Activated CD4-positive, alpha-beta T cell treated with anti-CD3 and anti-CD28 coated beads for 36 hours (primary cell): ENCODE measurements at places on chromosomes 5 and 9. TPM values are rescaled to one million over a fixed set of nuclear protein-coding genes. Genes with fewer than 3 reads are reported as not detected.

DNA sequence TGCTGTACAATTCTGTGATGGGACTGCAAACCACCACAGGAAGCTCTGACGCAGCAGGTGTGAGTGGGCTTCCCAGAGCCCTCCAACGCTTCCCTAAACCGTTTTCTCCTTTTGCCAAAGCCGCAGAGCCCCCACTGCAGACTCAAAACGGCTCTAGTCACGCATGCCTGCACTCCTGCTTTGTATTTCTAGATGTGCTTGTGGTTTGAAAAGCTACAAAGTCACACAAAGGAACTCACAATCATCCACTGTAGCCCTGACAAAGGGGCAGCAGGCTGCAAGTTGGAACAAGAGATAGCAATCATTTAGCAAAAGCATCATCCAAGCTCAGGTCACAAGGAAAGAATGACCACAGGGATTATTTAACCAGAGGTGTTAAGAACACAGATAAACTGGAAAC, 79.3 kb downstream of the PTPN3 start:
- peak; percentile 27 for DNase-seq

DNA sequence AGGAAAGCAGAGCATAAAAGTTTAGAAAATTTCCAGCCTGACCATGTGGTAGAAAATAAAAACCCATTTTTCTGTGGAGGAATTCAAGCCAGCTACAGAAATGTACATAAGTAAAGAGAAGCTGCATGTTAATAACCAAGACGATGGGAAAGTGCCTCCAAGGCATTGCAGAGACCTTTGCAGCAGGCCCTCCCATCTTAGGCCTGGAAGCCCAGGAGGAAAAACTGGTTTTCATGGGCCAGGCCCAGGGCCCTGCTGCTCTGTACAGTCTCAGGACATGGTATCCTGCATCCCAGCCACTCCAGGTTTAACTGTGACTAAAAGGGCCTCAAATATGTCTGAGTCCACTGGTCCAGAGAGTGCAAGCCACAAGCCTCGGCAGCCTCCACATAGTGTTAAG, 754.8 kb upstream of the RIOK2 start:
- DNase-seq = no peak

Gene SLC46A2
- total RNA-seq = not detected

Gene INSL6
- not detected for total RNA-seq

- DNase-seq = no peak
Observed at GRCh38 chr5:80198399-80198798, 57.4 kb downstream of the SERINC5 start.

DNA sequence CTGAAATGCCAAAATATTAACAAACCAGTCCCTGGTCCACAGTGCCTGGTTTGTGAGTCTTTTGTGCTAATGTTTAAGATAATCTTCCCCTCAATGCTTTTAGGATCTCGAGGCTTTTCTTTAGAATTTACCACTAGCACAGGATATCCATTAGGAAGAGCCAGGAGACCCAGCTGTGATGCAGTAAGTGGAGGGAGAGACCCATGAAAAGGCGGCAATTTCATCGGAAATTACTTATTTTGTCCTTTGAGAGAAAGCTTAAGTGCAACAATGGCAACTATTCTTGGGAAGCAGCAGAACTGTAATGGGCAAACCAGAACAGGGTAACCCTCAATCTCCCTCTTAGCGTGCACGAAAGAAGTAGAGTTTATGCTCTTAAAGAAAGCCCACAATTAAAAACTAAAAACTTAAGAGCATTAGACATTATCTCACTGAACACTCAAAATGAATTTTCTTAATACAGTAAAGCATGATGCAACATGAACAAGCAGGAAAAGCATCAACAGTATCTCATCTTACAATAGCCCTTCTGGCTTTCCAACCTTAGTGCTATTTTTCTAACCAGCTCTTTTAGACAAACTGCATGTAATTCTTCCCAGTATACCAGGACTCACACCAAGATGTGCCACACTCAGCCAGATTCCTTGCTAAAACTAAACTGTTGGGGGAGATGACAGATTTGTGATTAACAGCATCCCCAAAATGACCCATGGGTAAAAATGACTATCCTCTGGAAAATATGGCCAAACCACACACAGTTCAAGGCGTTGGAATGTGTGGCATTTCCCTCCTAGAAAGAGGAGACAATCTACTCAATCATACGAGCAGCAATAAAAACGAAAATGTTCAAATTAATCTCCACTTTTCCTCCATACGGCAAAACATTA, 36.4 kb downstream of the PWWP2A start:
- no peak for DNase-seq

Gene DBH
- total RNA-seq = not detected

GRCh38 chr9:133682818-133683585, 46.8 kb downstream of the DBH start:
- DNase-seq = no peak

Gene PNPLA7
- total RNA-seq = 3.1 TPM

- no peak for DNase-seq
Observed at GRCh38 chr5:35087991-35088390, 40.2 kb upstream of the AGXT2 start.

- DNase-seq = no peak
Observed at GRCh38 chr5:175610898-175611297, 47.0 kb upstream of the HRH2 start.

Gene PGM5
- not detected for total RNA-seq

- no peak for DNase-seq
Observed at GRCh38 chr9:116267021-116267420, 113.4 kb downstream of the PAPPA start.

Gene NLN
- total RNA-seq = 30.9 TPM

Gene SNCB
- total RNA-seq = 0.46 TPM

GRCh38 chr9:26756881-26757280, 135.7 kb downstream of the CAAP1 start:
- DNase-seq = no peak

Gene XPA
- 11.1 TPM for total RNA-seq

GRCh38 chr9:134618163-134618832, 23.3 kb upstream of the COL5A1 start:
- DNase-seq = no peak

- DNase-seq = peak; percentile 42
Observed at GRCh38 chr9:99103901-99104458, 933 bp upstream of the TGFBR1 start.

Gene IFNK
- not detected for total RNA-seq

DNA sequence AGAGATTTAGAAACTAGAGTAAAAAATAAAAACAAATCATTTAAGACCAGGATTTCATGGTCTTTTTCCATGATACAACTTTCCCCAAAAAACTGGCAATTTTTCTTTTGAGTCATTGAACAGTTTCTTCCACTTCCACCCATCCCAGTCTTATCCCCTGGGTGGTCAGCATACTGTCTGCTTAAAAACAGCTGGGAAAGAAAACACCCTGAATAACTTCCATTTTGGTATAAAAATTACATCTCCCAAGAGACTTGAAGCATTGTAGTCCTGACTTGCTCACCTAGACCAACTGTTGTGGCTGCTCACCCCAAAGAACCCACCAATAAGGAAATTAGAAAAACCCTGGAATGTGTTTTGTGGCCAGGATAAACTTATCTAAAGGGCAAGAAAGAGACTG, 731.3 kb downstream of the NR2F1-AS1 start:
- no peak for DNase-seq

Gene AQP7
- total RNA-seq = not detected

DNA sequence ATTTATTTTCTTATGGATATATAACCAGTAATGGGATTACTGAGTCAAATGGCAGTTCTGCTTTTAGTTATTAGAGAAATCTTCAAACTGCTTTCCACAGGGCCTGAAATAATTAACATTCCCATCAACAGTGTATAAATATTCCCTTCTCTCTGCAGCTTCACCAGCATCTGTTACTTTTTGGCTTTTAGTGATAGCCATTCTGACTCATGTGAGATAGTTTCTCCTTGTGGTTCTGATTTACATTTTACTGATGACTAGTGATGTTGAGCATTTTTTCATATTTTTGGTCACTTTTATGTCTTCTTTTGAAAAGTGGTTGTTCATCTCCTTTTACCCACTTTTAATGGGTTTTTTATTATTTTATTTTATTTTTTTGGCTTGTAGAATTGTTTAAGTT, 1290.3 kb upstream of the CDH9 start:
- no peak for DNase-seq

GRCh38 chr9:93110311-93110855, 14.4 kb downstream of the CARD19 start:
- no peak for DNase-seq

GRCh38 chr9:3825721-3826120, 299.9 kb upstream of the RFX3 start:
- DNase-seq = no peak
